ENCODE measurements at places on chromosomes 6 and 20.
A peak's percentile ranks its signal among the peaks of the same experiment; 100 is the strongest.

- no peak for DNase-seq
Observed at GRCh38 chr6:9186148-9186547, 750.8 kb upstream of the SLC35B3 start.

GRCh38 chr6:42013134-42013516, 37.2 kb upstream of the TAF8 start:
- peak; percentile 12 for DNase-seq

GRCh38 chr6:56101141-56101553, 146.2 kb downstream of the COL21A1 start:
- peak; percentile 90 for DNase-seq

DNA sequence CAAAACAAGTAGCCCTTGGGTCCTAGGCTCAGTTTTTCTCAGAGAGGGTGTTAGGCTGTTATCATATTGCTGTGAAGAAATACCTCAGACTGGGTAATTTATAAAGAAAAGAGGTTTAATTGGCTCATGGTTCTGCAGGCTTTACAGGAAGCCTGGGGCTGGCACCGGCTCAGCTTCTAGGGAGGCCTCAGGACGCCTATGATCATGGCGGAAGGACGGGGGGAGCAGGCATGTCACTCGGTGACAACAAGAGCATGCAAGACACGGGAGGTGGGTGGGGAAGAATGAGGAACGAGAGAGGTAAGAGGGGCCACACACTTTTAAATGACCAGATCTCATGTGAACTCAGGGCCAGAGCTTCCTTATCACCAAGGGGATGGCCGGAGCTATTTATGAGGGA, 26.9 kb downstream of the CDH26 start:
- no peak for DNase-seq

DNA sequence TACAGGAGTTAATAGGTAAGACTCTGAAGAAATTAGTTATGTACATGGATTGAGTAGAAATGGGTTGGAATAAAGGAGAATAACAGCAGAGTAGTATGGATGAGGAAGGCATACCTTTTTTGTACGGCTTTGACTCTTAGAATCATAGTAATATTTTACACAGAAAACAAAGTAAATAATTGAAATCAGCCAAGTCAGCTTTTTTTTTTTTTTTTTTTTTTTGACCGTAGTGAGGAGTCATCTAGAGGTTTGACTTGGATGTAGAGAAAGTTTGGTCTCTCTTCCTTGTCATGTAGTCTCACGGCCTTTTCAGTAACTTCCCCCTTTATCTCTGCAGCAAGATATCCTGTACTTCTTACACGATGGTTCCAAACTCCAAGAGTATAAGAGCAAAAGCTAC, 158.9 kb downstream of the FLRT3 start:
- DNase-seq, result no peak

DNA sequence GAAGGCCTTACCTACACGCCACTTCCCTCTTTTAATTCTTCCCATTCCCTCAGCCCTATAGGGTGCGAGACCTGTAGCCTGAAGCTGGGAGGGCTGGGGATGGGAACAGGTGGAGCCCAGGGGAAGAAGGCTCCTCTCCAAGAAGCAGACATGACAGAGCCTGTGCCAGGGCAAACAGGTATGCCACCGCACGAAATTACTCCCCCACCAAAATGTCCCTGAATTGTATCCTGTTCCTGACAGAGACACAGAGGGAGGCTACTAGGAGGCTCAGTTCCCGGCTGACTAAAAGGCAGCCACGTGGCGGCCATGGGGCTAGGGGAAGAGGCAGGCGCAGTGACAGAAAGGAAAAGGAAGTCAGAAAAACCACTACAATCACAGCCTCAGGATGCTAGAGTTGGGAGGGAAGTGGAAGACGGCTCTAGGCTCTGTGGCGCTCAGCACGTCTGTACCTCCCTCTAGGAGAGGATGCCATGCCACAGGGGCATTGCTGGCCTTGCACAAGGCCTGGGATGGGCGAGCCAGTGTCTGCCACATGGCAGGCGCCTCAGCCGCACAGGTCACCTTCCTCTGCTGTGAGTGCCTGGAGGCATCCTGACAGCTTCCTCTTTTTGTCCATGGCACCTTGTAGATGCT, 27.7 kb downstream of the TFEB start:
- DNase-seq, result no peak

DNA sequence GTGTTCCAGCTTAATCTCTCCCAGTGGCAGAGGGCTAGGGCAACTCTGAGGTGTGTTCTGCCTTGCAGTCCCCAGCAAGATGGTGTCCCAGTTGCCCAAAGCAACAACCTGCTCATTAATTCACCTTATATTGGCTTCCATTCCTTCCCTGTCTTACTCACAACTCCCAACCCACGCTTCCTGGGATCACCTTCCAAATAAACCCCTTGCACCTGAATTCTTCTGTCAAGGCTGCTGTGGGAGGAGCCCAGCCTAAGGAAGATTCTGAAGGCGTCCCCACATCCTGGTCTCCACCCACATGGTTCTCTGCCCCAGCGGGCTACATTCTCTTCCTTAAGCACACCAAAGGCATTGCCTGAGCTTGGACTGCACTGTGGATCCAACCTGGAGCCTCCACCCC, 116.6 kb upstream of the MAFB start:
- no peak for DNase-seq

GRCh38 chr6:35566794-35567193, 54.1 kb upstream of the TULP1 start:
- no peak for DNase-seq

GRCh38 chr20:35981969-35982368, 13.6 kb downstream of the CNBD2 start:
- no peak for DNase-seq

DNA sequence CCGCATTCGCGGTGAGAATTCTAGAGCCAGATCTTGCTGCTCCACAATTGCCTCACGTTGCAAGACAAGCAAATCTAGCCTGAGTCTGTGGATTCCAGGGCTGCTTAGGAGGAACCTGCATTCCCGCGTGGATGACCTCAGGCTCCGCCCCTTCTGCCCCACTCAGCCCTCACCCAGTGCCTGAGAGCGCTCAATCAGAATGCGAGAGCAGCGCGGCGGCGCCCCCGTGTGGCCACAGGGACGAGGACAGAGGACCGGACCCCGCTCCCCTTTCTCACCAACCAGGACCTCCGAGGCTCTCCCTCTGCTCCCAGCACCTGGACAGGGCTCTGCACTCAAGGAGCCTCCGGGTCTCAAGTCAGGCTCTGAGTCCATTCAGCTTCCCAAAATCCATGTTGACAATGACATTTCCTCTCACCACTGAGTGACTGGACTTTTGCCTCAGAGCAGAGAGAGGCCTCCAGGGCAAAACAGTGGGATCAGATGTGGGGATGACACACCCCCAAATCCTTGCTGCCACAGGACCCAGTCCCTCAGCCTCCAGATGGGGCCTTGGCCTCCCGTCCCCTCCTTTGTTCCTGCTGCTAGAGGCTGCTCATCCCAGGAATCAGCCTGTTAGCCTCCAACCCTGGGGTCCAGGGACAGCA, 52.0 kb downstream of the RPP21 start:
- DNase-seq, result no peak

GRCh38 chr6:39918831-39919230, 15.4 kb downstream of the MOCS1 start:
- no peak for DNase-seq

DNA sequence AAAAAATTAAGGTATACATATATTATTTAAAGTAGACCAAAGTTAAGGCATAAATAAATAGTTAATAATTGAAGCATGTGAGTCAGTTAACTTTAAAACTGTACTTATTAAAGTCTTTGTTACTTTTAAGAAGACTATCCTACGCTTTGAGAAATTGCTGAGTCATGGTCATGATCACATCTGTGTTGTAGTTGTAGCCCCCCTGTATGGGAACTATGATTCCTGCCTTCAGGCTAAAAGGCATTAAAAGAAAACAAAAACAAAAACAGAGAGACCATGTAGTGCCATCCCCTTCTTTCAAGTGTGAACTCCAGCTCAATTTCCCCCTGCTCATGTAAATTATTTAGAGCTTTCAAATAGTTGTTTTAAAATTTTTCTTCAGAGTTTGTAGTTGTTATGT, 123.4 kb downstream of the FLRT3 start:
- DNase-seq, result no peak

DNA sequence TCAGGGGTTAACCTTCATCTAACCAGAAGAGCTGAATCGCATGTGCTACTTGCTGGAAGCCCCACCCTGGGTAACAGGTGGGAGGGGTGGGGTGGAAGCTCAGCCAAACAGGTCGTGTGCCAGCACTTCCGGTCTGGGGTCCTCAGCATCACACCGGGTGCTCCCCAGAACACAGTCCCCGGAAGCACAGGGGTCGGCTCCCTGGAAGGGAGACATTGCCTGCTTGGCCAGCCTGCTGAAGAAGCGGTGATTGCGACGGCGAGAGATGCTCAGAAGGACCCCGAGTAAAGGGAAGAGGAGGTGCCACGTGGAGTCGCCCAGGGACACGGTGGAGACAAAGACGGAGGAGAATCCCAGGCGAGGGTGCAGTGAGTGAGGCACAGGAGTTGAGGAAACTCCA, 36.5 kb downstream of the MYT1 start:
- DNase-seq, result no peak

GRCh38 chr6:91633374-91634111, 1046.7 kb upstream of the MAP3K7 start:
- no peak for DNase-seq

DNA sequence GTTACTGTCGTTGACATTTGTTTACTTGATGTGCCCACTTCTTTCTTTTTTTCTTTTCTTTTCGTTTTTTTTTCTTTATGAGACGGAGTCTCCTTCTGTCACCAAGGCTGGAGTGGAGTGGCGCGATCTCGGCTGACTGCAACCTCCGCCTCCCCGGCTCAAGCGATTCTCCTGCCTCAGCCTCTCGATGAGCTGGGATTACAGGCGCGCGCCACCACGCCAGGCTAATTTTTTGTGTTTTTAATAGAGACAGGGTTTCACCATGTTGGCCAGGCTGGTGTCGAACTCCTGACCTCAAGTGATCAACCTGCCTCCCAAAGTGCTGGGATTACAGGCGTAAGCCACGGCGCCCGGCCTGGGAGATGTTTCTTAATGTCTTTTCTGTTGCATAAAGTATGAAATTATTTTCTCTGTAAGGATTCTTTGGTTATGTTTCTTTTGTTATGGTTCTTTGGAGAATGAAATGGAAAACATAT, 33.3 kb upstream of the PRSS16 start:
- no peak for DNase-seq

DNA sequence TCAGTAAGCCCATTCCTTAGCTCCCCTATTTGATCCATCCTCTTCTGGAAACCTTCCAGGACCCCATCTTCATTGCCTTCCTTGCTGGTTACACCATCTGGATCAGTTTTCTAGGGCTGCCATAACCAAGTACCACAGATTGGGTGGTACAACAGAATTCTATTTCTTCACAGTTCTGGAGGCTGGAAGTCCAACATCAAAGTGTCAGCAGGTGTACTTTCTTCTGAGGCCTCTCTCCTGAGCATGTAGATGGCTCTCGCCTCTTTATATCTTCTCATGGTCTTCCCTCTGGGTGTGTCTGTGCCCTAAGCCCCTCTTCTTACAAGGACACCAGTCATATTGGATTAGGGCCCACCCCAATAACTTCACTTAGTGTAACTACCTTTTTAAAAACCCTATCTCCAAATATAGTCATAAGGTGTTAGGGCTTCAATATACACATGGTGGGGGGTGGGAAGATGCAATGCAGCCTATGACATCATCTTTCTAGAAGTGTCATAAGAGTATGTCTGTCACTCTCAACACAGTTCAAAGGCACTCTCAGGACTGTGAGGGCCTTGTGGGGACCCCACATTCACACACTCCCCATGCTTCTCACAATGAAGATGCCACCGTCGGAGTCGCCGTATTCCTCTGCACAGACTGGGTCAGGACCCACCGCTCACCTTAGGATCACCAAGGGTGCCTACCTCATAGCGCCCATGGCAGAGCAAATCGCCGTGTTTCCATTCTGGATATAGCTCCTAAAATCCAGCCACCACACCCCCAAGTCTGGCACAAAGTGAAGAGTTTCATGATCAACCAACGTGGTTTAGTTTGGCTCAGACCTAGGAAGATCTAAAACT, 12.2 kb upstream of the PRND start:
- DNase-seq, result no peak

- peak; percentile 96 for DNase-seq
Observed at GRCh38 chr6:150881911-150882481, 16.5 kb downstream of the MTHFD1L start.

DNA sequence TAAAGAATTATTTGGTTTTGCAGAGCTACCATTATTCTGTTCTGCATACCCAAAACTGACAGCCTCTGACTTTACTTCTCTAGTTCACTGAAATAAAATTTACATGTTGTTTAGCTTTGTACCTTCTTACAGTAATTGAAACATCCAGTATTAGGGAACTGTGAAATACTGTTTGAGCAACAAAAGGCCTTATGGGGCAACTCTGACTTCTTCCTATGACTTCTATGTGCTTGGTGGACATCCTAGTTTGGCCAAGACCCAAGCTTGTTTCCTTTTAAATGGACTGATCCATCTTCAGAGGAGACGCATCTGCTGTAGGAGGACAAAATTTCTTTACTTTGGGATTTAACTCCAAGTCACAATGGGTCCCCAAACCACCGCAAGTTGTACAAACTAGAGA, 44.7 kb downstream of the NR2E1 start:
- no peak for DNase-seq

DNA sequence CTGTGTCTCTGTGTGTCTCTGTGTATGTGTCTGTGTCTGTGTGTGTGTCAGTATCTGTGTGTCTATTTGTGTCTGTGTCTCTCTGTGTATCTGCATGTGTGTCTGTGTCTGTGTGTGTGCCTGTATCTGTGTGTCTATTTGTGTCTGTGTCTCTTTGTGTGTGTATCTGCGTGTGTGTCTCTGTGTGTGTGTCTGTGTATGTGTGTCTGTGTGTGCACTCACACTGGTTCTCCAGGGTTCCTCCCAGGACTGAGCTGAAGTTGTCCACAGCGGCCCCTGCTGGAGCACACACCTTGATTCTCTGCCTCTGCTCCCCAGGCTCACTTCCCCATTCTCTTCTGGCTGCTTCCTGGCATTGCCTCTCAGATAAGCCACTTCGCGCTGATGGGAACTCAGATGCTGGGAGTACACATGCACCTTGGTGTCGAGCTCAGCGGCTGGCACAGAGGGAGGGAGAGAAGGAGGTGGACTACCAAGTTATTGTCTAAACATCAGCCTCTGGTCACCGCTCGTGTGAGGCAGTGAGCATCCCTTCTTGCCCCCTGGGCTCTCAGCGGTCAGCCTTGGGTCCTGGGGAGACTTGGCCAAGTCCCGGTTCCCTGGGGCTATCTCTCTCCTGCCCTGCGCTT, 104.9 kb upstream of the NXT1 start:
- DNase-seq, result no peak

DNA sequence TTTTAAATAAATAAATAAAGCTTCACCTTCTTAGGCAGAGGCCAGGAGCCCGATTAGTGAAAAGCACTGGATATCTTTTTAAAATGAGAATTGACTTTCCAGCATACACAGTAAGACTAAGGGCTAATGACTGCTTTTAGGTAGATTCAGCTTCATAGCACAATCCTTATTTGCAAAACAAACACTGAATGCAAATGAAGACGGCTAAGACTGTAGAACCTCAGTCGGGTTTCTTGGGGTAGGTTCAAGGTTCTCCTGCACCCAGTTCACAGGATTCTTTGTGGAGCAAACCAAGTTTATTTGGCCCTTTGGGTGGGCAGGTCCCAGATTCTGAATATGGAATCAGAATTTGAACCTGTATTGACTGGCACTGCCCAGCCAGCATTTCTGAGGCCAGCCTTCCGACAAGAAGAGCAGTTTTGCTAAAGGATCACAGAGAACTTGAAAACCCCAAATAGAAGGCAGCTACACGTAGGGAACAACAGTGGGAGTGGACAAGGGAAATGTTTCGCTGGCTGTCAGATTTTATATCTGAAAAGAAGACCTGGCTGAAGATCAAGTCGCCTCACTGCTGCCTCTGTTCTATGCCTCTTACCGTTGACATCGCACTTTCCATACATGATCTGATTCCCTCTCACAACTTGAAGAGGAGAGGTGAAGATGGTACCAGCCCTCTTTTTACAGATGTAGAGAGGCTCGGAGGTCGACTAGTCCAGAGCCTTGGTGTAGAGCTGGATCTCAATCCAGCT, 8.2 kb downstream of the TRERF1 start:
- no peak for DNase-seq

Measured in AG04449 (cell line).